ENCODE measurements at places on chromosomes 4 and X. TPM values are rescaled to one million over a fixed set of nuclear protein-coding genes. Genes with fewer than 3 reads are reported as not detected.

MEPE gene
- 0.23 TPM for total RNA-seq

PRSS12 gene
- 21.7 TPM for total RNA-seq

RBM47 gene
- total RNA-seq, result 3.5 TPM

PNCK gene
- 52.6 TPM for total RNA-seq

NAT8L gene
- 25.6 TPM for total RNA-seq

ZNF41 gene
- 11.8 TPM for total RNA-seq

TBC1D9 gene
- 112 TPM for total RNA-seq

TRIM60 gene
- not detected for total RNA-seq

TMEM154 gene
- total RNA-seq, result 0.69 TPM

C1GALT1C1 gene
- 18.7 TPM for total RNA-seq

GABRB1 gene
- total RNA-seq, result 120 TPM

MAGEB17 gene
- total RNA-seq, result not detected

AREG gene
- not detected for total RNA-seq

HTN3 gene
- not detected for total RNA-seq

ASB5 gene
- 0.46 TPM for total RNA-seq

CDX4 gene
- not detected for total RNA-seq

GYPE gene
- 0.23 TPM for total RNA-seq

SPINK2 gene
- total RNA-seq, result not detected

ELK1 gene
- total RNA-seq, result 11.3 TPM

MTMR8 gene
- total RNA-seq, result 7.2 TPM

ATP8A1 gene
- total RNA-seq, result 197 TPM

PROM1 gene
- 26.5 TPM for total RNA-seq

FHIP1A gene
- total RNA-seq, result 2.1 TPM

ADH4 gene
- not detected for total RNA-seq

STS gene
- 11.5 TPM for total RNA-seq

FMR1NB gene
- total RNA-seq, result not detected

GC gene
- not detected for total RNA-seq

CT47B1 gene
- not detected for total RNA-seq

NMU gene
- total RNA-seq, result 4.2 TPM

CFAP97 gene
- total RNA-seq, result 68.3 TPM

FGA gene
- total RNA-seq, result not detected

FGB gene
- total RNA-seq, result not detected

NPNT gene
- total RNA-seq, result 31.6 TPM

HS6ST2 gene
- total RNA-seq, result 37.8 TPM

CSN2 gene
- total RNA-seq, result not detected

EREG gene
- under 0.01 TPM for total RNA-seq

ZNF157 gene
- 5.1 TPM for total RNA-seq

DCLK2 gene
- total RNA-seq, result 192 TPM

TLR1 gene
- 8.3 TPM for total RNA-seq

CD38 gene
- 8.1 TPM for total RNA-seq

DDIT4L gene
- total RNA-seq, result 3.7 TPM

CT83 gene
- not detected for total RNA-seq

SLC25A5 gene
- total RNA-seq, result 129 TPM

FAM9B gene
- not detected for total RNA-seq

FAM184B gene
- 9.0 TPM for total RNA-seq

MAGEA12 gene
- total RNA-seq, result not detected

GAGE12C gene
- total RNA-seq, result not detected

SPACA5 gene
- total RNA-seq, result not detected

LINC00632 gene
- total RNA-seq, result 79.8 TPM

All from diencephalon (tissue), 1 donor.